ENCODE measurements at places on chromosomes 13 and 19. TPM values are rescaled to one million over a fixed set of nuclear protein-coding genes. Genes with fewer than 3 reads are reported as not detected.

- no peaks in the 10 kb centered on the region for H3K4me1 ChIP-seq
- H3K36me3 ChIP-seq, result peaks cover 19% of the 10 kb centered on the region
- no peak overlapping the region for H3K27ac ChIP-seq
- no peaks in the 10 kb centered on the region for H3K27me3 ChIP-seq
- no peak overlapping the region for H3K4me3 ChIP-seq
- DNase-seq, result no peak
Measured at GRCh38 chr13:43608400-43609137, 178.2 kb downstream of the ENOX1 start.

DNA sequence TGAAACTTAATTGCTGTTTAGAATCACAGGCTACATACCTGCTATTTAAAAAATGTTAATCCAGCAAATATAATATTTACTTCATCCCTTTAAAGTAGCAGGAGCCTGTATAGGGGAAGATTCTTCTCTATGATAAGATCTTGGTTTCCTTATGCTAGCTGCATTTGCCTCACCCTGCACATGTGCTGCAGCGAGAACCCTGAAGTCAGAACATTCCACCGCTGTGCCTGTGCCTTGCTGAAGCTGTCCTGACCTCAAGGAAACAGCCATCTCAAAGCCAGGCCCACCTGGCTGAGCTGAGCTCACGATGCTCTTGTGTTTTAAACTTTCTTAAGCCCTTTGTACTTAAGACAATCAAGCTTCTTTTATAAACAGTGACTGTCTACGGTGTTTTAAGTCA lies 355.0 kb upstream of the PCDH20 start:
- H3K27me3 ChIP-seq, result peaks cover 2% of the 10 kb centered on the region
- H3K27ac ChIP-seq, result no peak overlapping the region
- DNase-seq, result no peak
- H3K36me3 ChIP-seq, result no peaks in the 10 kb centered on the region
- H3K4me1 ChIP-seq, result no peaks in the 10 kb centered on the region

Gene CAPN12
- not detected for total RNA-seq

- H3K36me3 ChIP-seq, result peaks cover 2% of the 10 kb centered on the region
- no peaks in the 10 kb centered on the region for H3K27me3 ChIP-seq
- no peaks in the 10 kb centered on the region for H3K4me1 ChIP-seq
- H3K27ac ChIP-seq, result no peak overlapping the region
- DNase-seq, result no peak
Measured at GRCh38 chr19:15696654-15697194, 23.8 kb downstream of the CYP4F12 start.

Gene PSG5
- total RNA-seq, result not detected

Gene ZNF547
- 5.5 TPM for total RNA-seq

GRCh38 chr13:64332048-64332447 lies 2898.1 kb downstream of the PCDH9 start:
- no peak overlapping the region for H3K27ac ChIP-seq
- H3K4me3 ChIP-seq, result no peak overlapping the region
- H3K27me3 ChIP-seq, result no peaks in the 10 kb centered on the region
- no peaks in the 10 kb centered on the region for H3K4me1 ChIP-seq

GRCh38 chr13:63124863-63125262 lies 1709.2 kb upstream of the PCDH20 start:
- no peaks in the 10 kb centered on the region for H3K36me3 ChIP-seq
- DNase-seq, result no peak
- H3K27ac ChIP-seq, result no peak overlapping the region

Gene CCDC70
- not detected for total RNA-seq

Gene FFAR3
- not detected for total RNA-seq

DNA sequence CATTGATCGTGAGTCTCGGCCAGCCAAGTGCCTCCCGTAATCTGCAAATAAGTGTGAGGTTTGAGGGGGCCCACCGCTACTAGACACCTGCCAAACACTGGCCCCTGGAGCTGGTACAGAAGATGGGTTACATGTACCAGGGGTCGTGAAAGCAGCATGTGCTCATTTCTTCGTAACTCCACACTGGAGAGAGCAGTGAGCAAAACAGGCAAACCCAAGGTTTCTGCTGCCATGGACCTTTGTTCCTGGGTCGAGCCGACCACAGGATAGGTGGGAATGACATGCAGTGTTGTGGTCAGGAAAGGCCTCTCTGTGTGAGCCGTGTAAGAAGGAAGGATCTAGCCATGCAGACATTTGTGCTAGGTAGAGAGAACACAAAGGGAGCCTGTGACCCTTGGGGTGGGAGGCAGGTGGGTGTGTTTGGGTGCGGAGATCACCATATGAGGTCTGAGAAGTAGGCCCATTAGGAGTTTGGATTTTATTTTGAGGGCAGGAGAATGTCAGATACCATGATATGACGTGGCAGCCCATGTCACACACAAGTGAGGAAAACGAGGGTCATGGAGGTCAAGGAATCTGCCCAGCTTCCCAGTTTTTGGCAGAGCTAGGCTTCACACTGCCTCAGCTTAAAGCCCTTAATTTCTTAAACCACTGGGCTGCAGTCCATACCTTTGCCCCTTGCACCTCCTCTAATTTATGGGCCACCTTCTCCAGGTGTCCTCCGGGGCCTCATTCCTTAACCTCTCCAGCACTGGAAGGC lies 919 bp downstream of the GTF3A start:
- DNase-seq, result no peak
- H3K36me3 ChIP-seq, result peaks cover 12% of the 10 kb centered on the region
- peaks cover 3% of the 10 kb centered on the region for H3K27me3 ChIP-seq
- H3K27ac ChIP-seq, result peak overlapping the region; percentile 84
- H3K4me3 ChIP-seq, result peak overlapping the region; percentile 76
- peaks cover 30% of the 10 kb centered on the region for H3K4me1 ChIP-seq

GRCh38 chr19:5091018-5091683 lies 122.2 kb downstream of the KDM4B start:
- peaks cover 19% of the 10 kb centered on the region for H3K4me1 ChIP-seq
- H3K27ac ChIP-seq, result peak overlapping the region; percentile 78

- H3K4me3 ChIP-seq, result no peak overlapping the region
- DNase-seq, result no peak
- H3K4me1 ChIP-seq, result peaks cover 11% of the 10 kb centered on the region
Measured at GRCh38 chr13:45768656-45769479, 66.7 kb downstream of the CBY2 start.

GRCh38 chr13:23758798-23759527 lies 130.2 kb downstream of the MIPEP start:
- no peaks in the 10 kb centered on the region for H3K27me3 ChIP-seq
- no peak for DNase-seq
- H3K4me3 ChIP-seq, result no peak overlapping the region
- H3K36me3 ChIP-seq, result no peaks in the 10 kb centered on the region
- H3K27ac ChIP-seq, result no peak overlapping the region

Gene ALOX5AP
- not detected for total RNA-seq

DNA sequence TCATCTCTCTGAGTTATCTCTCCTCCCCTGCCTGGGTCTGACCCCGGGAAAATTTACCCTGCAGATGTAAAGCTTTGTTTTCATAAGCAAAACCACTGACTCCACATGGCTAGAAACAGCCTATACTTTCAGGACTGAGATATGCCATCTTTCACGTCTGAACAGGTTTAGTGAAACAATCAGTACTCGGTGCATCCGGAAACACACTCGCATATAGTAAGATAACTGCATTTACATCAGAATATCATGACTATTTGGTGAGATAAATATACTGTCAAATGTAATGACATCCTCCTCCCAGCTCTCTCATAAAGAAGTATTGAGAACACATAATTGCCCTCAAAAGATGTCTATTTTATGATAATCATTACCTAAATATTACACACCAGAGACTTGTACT lies 172.8 kb downstream of the EFNB2 start:
- H3K27me3 ChIP-seq, result no peaks in the 10 kb centered on the region
- H3K27ac ChIP-seq, result no peak overlapping the region
- H3K4me1 ChIP-seq, result peaks cover 20% of the 10 kb centered on the region
- peaks cover 7% of the 10 kb centered on the region for H3K36me3 ChIP-seq
- DNase-seq, result no peak

- no peaks in the 10 kb centered on the region for H3K27me3 ChIP-seq
- H3K4me1 ChIP-seq, result peaks cover 23% of the 10 kb centered on the region
- H3K4me3 ChIP-seq, result no peak overlapping the region
- H3K36me3 ChIP-seq, result no peaks in the 10 kb centered on the region
Measured at GRCh38 chr13:104779311-104779993, 1713.2 kb upstream of the SLC10A2 start.

DNA sequence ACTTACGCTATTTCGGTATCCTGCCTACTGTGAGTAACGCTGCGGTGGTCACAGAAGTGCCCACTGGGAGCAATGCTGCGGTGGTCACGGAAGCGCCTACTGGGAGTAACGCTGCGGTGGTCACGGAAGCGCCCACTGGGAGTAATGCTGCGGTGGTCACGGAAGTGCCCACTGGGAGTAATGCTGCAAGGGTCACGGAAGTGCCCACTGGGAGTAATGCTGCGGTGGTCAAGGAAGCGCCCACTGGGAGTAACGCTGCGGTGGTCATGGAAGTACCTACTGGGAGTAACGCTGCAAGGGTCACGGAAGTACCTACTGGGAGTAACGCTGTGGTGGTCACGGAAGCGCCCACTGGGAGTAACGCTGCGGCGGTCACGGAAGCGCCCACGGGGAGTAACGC lies 52.1 kb upstream of the SOX1 start:
- H3K27ac ChIP-seq, result no peak overlapping the region
- no peaks in the 10 kb centered on the region for H3K36me3 ChIP-seq
- no peak overlapping the region for H3K4me3 ChIP-seq
- no peak for DNase-seq
- H3K4me1 ChIP-seq, result no peaks in the 10 kb centered on the region

Gene CERS4
- 16.7 TPM for total RNA-seq

Gene LRRC63
- not detected for total RNA-seq

DNA sequence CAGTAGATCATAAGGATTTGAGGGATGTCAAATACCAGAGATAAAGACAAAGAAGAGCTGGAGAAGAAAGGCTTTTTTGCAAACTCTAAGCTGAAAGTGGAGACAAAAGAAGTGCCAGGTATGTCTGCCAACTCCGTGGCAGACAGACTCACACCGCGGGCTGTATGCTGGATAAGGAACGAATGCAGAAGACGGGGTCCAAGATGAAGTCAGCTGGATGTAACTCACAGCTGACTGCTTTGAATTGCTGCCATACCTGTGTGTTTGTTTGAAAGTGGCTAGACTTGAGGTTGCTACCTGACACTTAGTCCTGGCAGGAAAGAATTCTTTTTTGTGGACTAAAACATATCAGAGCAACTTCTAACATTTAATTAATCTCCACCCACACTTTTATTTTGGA lies 398.8 kb downstream of the DLEU7 start:
- H3K27me3 ChIP-seq, result peaks cover 8% of the 10 kb centered on the region
- H3K27ac ChIP-seq, result no peak overlapping the region
- H3K4me1 ChIP-seq, result peaks cover 2% of the 10 kb centered on the region
- H3K4me3 ChIP-seq, result no peak overlapping the region

Gene OR7D2
- total RNA-seq, result 0.86 TPM

Gene ADGRE3
- total RNA-seq, result not detected

Gene SLC1A6
- not detected for total RNA-seq

DNA sequence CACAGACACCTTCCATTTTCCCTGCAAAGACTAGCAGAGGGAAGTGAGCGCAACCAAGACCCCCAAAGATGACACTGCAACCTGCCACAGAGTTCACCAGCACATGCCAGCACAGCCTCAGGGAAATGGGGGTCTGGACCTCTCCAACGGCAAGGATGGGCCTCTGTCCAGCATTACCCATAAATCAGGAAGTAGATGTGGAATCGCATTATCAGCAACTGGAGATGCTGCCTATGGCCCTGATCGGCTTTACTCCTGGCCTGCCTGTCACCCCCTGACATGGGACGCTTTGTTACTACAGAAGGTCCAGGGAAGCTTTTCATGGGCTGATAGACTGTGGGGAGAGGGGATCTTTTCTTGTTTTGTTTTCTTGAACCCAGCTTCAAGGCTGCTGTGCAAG lies 41.4 kb upstream of the POU2F2 start:
- no peak overlapping the region for H3K27ac ChIP-seq
- DNase-seq, result no peak
- peaks cover 50% of the 10 kb centered on the region for H3K27me3 ChIP-seq
- no peaks in the 10 kb centered on the region for H3K36me3 ChIP-seq

DNA sequence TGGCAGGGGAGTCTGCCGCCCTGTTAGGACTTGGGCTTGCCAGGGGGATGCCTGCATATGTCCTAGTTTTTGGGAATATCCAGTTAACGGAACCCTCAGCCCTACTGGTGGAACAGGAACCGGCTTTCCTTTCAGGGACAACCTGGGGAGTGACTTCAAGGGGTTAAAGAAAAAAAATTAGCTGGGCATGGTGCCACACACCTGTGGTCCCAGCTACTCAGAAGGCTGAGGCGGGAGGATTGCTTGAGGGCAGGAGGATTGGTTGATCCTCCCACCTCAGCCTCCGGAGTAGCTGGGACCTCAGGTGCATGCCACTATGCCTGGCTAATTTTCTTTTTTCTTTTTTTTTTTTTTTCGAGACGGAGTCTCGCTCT lies 22.5 kb downstream of the LDLR start:
- H3K4me1 ChIP-seq, result no peaks in the 10 kb centered on the region
- H3K36me3 ChIP-seq, result peaks cover 47% of the 10 kb centered on the region
- DNase-seq, result no peak
- H3K4me3 ChIP-seq, result no peak overlapping the region
- no peaks in the 10 kb centered on the region for H3K27me3 ChIP-seq

DNA sequence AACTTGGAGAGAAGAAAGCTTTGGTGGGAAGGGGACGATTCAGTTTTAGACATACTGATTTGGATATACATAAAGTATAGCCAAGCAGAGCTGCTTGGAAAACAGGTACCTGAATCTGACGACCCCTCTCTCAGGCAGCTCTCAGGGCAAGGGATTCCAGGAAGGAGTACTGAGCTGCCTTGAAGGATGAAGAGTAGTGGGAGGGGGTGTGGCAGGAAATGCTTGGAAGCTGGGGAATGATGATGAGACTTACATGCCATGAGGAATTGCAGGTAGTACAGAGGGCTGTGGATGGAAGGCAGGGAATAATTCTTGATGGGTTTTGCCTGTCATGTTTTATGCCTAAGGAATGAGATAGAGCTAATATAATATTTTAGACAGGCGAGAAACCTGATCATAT lies 38.7 kb downstream of the HTR2A start:
- peaks cover 35% of the 10 kb centered on the region for H3K27me3 ChIP-seq
- H3K4me1 ChIP-seq, result no peaks in the 10 kb centered on the region
- DNase-seq, result no peak
- H3K4me3 ChIP-seq, result no peak overlapping the region
- H3K36me3 ChIP-seq, result no peaks in the 10 kb centered on the region

DNA sequence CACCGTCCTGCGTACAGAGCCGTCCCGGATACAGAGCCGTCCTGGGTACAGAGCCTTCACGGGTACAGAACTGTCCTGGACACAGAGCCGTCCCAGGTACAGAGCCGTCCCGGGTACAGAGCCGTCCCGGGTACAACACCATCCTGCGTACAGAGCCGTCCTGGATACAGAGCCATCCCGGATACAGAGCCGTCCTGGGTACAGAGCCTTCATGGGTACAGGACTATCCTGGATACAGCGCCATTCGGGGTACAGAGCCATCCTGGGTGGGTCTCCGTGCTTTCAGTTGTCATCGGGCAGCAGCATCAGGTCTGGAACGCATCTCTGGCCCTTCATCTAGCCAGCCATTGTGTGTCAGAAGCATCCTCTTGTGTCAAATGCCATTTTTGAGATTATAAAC lies 222.3 kb upstream of the SOX1 start:
- H3K36me3 ChIP-seq, result no peaks in the 10 kb centered on the region
- H3K27ac ChIP-seq, result no peak overlapping the region
- H3K27me3 ChIP-seq, result no peaks in the 10 kb centered on the region
- H3K4me1 ChIP-seq, result no peaks in the 10 kb centered on the region
- no peak for DNase-seq

Gene ZNF225
- 7.9 TPM for total RNA-seq

Data from osteocyte (in vitro differentiated cells).